Activated CD4-positive, CD25-positive, alpha-beta regulatory T cell treated with anti-CD3 and anti-CD28 coated beads, Interleukin-2, amount 50 U/mL, for 24 hours (primary cell): ENCODE measurements at places on chromosomes 12 and 14.

GRCh38 chr14:71187633-71188356 lies 280.5 kb downstream of the PCNX1 start:
- ATAC-seq = no peak

- ATAC-seq = no peak
Observed at GRCh38 chr12:130977743-130978095, 24.0 kb downstream of the ADGRD1 start.

GRCh38 chr12:70402597-70402996 lies 36.5 kb downstream of the KCNMB4 start:
- no peak for ATAC-seq

DNA sequence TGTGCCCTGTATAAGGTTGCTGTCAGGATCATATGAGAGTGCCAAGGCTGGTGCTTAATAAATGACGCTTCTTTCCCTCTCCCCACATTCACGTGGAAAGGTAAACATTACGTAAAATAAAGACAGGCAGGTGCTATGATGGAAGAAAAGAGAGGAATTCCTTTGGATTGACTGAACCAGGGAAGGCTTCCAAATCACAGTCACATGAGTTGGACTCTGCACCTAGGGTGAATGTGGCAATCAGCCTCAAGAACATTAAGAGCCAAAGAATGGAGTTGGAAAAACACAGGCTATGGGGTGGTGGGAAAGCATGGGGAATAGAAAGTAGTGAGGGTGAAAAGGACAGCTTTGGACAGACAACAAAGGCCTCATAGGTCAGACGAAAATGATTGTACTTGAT lies 473.1 kb downstream of the VRK1 start:
- no peak for ATAC-seq

DNA sequence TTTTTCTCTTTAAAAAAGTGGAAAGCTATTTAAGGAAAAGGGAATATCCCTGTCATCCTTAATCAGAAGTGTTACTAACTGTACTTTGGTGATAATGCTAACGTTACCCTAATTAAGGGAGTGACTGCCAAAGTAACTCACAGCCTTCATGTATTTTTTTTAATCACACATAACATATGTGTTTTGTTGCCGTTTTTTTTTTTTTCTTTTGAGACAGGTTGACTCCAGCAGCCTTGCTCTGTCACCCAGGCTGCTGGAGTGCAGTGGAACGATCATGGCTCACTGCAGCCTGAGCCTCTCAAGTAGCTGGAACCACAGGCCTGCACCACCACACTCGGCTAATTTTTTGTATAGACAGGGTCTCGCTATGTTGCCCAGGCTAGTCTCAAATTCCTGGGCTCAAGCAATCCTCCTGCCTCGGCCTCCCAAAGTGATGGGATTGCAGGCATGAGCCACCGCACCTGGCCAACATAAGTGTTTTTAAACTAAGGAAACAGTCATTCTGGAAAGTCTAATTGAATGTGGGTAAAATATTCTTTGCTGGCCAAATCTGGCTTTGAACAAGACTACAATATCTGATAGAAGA lies 56.5 kb downstream of the HECTD4 start:
- no peak for ATAC-seq

GRCh38 chr14:66295386-66295785 lies 190.8 kb upstream of the CCDC196 start:
- ATAC-seq = no peak

GRCh38 chr12:116266631-116267349 lies 10.7 kb downstream of the MED13L start:
- no peak for ATAC-seq

DNA sequence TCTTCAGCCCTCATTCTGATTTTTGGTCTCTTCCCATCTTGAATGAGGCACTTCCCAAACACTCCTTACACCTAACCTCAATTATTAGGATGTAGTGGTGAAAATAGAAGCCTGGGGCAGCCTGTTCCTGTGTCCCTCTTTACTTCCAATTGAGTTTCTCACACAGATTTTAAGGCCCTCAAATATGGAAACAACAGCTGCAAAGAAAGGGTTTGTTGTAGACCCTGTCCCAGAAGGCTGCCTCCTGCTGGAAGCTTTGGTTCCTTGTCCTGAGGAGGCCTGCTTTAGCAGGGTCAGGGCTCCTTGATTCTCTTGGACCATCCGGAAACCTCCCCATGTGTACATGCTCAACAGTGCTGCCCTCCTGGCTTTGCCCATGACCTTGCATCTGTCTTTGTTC lies 101.3 kb downstream of the TGFB3 start:
- ATAC-seq = no peak

GRCh38 chr14:105880616-105881015 lies 354.2 kb downstream of the TMEM121 start:
- no peak for ATAC-seq

DNA sequence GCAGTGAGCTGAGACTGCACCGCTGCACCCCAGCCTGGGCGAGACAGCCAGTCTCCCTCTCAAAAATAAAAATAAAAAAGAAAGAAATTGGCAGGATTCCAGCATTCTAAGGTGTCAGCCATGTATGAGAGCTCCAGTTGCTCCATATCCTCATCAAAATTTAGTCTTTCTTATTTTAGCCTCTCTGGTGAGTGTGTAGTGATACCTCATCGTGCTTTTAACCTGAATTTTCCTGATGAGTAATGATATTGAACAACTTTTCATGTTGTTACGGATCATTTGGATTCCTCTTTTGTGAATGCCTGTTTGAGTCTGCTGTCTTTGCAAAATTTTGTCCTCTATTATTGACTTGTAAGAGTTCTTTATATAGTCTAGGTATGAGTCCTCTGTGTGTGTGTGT lies 28.5 kb downstream of the CCDC60 start:
- ATAC-seq = no peak

- ATAC-seq = no peak
Observed at GRCh38 chr12:129672110-129672509, 231.7 kb downstream of the TMEM132D start.

- peak; percentile 44 for ATAC-seq
Observed at GRCh38 chr12:10722905-10723746, at the start of gene YBX3. TSS of gene YBX3 (minus strand) at chr12:10723323. CDS start at chr12:10723111, 212 bp downstream.

- ATAC-seq = no peak
Observed at GRCh38 chr12:86260183-86260582, 4.0 kb upstream of the MGAT4C start.

DNA sequence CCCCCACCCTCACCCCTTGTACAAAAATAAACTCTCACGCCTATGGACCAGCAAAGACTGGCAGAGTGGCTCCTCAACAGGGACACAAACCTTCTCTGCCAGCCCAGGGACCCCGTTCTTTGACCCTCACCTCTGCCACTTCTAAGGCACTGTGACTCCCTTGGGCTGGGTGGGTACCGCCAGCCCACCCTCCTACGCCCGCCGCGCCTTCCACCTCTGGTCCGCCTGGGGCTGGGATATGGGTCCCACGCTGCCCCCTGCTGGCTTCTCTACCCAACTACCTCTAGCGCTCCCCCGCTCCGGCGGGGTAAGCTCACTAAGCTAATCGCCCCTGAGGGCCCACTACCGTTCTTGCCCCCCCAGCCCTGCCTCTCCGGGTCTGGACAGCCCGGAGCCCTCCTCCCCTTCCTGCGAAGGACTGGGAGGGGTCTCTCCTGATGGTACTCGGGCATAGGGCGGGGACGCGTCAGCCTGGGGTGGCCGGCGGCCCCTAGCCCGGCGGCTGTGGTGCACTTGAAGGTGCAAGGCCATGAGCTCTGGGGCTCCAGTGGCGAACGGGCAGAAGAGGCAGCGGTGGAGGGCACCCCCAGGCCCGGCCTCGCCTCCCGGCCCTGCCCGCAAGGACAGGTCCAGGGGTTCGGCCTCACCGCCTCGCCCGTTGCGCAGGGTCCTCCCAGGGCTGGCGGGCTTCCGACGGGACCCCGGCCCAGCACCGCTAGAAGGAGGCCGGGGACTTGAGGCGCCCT lies 8.1 kb downstream of the ZNF219 start:
- no peak for ATAC-seq

GRCh38 chr14:49980027-49980426 lies 87.1 kb downstream of the ARF6 start:
- ATAC-seq = no peak

- ATAC-seq = no peak
Observed at GRCh38 chr12:129825316-129825715, 78.5 kb downstream of the TMEM132D start.
